MM.1S (cell line): ENCODE measurements at places on chromosomes 3 and 15.

GRCh38 chr3:23399221-23399620 is 196.1 kb downstream of the UBE2E2 start:
- no peak overlapping the region for H3K27ac ChIP-seq
- no peaks in the 10 kb centered on the region for H3K36me3 ChIP-seq
- no peaks in the 10 kb centered on the region for H3K27me3 ChIP-seq
- H3K4me3 ChIP-seq = no peak overlapping the region
- no peak for DNase-seq
- H3K4me1 ChIP-seq = peaks cover 6% of the 10 kb centered on the region; the same call in 1 of the 2 replicates

DNA sequence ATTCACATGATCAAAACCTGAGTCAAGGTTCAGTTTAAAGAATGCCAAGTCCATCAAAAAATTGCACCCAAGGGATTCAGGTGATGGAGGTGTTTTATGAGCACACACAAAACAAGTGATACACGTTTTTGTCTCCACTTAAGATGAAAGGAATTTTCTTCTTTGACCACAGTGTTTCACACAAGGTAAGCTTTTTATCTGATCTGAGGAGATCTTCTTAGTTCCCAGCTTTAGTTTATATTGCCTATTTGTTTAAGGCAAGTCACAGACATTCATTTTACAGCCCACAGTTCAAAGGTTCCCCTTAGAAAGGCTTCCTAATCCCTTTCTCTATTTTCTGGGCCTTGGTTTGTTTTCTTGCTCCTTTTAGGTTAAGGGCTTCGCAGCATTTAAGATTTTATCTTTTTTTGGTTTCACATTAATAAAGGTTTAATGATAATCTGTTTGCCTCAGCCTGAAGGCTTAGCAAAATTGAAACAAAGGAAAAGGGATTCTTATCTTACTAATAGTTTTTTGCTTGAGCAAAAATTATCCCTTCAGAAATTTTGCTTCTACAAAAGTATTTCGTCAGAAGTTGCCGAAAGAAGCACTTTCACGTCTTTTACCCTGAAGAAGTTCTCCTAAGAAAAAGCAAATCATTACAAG is 420.5 kb upstream of the NAALADL2 start:
- no peak for DNase-seq
- no peak overlapping the region for H3K27ac ChIP-seq
- no peak overlapping the region for H3K4me3 ChIP-seq
- H3K4me1 ChIP-seq = peaks cover 24% of the 10 kb centered on the region
- H3K27me3 ChIP-seq = no peaks in the 10 kb centered on the region
- no peaks in the 10 kb centered on the region for H3K36me3 ChIP-seq

GRCh38 chr15:41888662-41889253 is 5.1 kb downstream of the SPTBN5 start:
- no peak for DNase-seq
- no peak overlapping the region for H3K27ac ChIP-seq
- no peak overlapping the region for H3K4me3 ChIP-seq
- H3K36me3 ChIP-seq = no peaks in the 10 kb centered on the region
- H3K27me3 ChIP-seq = no peaks in the 10 kb centered on the region

DNA sequence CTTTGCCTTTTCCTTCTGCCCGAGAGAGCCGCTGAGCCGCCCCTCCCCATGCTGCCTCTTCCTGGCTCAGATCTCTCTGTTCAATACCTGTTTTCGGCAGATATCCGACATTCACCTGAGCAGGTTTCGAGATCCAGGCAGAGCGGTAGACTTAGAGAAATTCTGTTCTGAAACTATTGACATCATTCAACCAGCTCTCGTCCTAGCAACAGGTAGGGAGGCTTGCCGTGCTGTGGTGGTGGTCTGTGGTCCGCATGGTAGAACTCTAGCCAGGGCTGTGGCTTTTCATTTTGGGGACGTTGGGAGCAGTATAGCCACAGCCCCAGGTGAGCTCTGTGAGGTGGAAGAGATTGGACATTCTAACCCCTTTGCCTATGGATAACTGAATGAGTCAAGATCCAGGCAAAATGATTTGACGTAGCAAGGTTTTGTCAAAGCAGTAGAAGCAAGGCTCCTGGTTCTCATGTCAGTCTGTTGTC is 810 bp downstream of the TMEM62 start:
- no peaks in the 10 kb centered on the region for H3K27me3 ChIP-seq
- H3K4me3 ChIP-seq = peak overlapping the region; percentile 66
- peak overlapping the region; percentile 84 for H3K27ac ChIP-seq
- DNase-seq = peak; percentile 47
- peaks cover 13% of the 10 kb centered on the region; the same call in 1 of the 2 replicates for H3K36me3 ChIP-seq
- H3K4me1 ChIP-seq = peaks cover 8% of the 10 kb centered on the region; the same call in 1 of the 2 replicates

- H3K27me3 ChIP-seq = no peaks in the 10 kb centered on the region
- H3K4me3 ChIP-seq = no peak overlapping the region
- H3K4me1 ChIP-seq = no peaks in the 10 kb centered on the region
- DNase-seq = no peak
- no peaks in the 10 kb centered on the region for H3K36me3 ChIP-seq
These were observed 36.3 kb upstream of the DCLK3 start for GRCh38 chr3:36800533-36801116.

DNA sequence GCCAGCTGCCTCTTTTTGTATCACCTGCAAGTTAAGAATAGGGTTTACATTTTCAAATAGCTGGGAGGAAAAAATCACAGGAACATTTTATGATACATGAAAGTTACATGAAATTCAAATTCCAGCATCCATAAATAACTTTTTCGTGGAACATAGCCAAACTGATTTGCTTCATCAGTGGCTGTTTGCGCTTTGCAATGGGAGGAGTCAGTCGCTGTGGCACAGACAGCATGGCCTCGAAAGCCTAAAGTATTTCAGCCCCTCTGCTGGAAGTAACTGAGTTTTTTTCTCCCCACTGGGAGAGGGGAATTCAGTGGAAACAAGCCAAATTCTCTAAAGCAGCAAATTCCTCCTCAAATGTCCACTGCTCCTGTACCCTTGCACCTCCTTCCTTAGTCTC is 271.9 kb downstream of the SUCLG2 start:
- no peak for DNase-seq
- H3K27me3 ChIP-seq = no peaks in the 10 kb centered on the region
- H3K27ac ChIP-seq = no peak overlapping the region
- no peak overlapping the region for H3K4me3 ChIP-seq

GRCh38 chr3:24426896-24427295 is 67.8 kb downstream of the THRB start:
- DNase-seq = no peak
- H3K36me3 ChIP-seq = no peaks in the 10 kb centered on the region
- no peak overlapping the region for H3K27ac ChIP-seq
- H3K4me3 ChIP-seq = no peak overlapping the region
- H3K27me3 ChIP-seq = no peaks in the 10 kb centered on the region
- H3K4me1 ChIP-seq = no peaks in the 10 kb centered on the region

- no peak overlapping the region for H3K4me3 ChIP-seq
- no peak overlapping the region for H3K27ac ChIP-seq
- H3K27me3 ChIP-seq = peaks cover 94% of the 10 kb centered on the region
- H3K36me3 ChIP-seq = no peaks in the 10 kb centered on the region
- no peaks in the 10 kb centered on the region for H3K4me1 ChIP-seq
These were observed 8.0 kb upstream of the CCDC33 start for GRCh38 chr15:74227968-74228722.

- no peaks in the 10 kb centered on the region for H3K36me3 ChIP-seq
- no peaks in the 10 kb centered on the region for H3K4me1 ChIP-seq
- peak; percentile 11 for DNase-seq
- no peak overlapping the region for H3K4me3 ChIP-seq
These were observed 216.9 kb downstream of the ATP8B4 start for GRCh38 chr15:49901996-49902684.

- H3K4me3 ChIP-seq = no peak overlapping the region
- no peak for DNase-seq
- no peaks in the 10 kb centered on the region for H3K27me3 ChIP-seq
- peaks cover 31% of the 10 kb centered on the region for H3K4me1 ChIP-seq
These were observed 24.5 kb downstream of the NANOGP8 start for GRCh38 chr15:35060591-35060990.

DNA sequence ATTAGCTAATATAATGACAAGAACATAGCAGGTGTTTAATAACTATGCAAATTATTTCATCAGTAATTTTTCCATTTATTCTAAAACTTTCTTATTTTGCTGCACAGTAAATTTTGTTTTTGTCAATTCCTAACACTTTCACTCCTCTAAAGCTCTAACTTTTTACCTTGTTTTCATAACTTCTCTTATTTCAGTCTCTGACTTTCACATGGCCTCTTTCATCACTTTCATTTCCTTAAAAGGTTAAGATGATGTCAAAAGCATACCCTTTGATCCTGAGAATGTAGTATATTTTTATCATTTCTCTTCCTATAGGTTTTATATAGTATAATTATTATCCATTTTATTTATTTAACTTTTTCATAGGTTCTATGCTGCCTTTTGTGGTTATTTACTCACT is 1325.8 kb upstream of the ALCAM start:
- H3K4me1 ChIP-seq = no peaks in the 10 kb centered on the region
- no peak overlapping the region for H3K27ac ChIP-seq
- peak; percentile 9 for DNase-seq
- no peaks in the 10 kb centered on the region for H3K36me3 ChIP-seq

GRCh38 chr15:40250771-40251483 is 12.1 kb downstream of the PAK6 start:
- H3K4me3 ChIP-seq = no peak overlapping the region
- no peak for DNase-seq
- no peaks in the 10 kb centered on the region for H3K36me3 ChIP-seq
- no peaks in the 10 kb centered on the region for H3K4me1 ChIP-seq
- H3K27ac ChIP-seq = no peak overlapping the region
- H3K27me3 ChIP-seq = peaks cover 15% of the 10 kb centered on the region; the same call in 1 of the 2 replicates
